Glomerular endothelial cell (primary cell): ENCODE measurements at places on chromosomes 5 and 9.

DNA sequence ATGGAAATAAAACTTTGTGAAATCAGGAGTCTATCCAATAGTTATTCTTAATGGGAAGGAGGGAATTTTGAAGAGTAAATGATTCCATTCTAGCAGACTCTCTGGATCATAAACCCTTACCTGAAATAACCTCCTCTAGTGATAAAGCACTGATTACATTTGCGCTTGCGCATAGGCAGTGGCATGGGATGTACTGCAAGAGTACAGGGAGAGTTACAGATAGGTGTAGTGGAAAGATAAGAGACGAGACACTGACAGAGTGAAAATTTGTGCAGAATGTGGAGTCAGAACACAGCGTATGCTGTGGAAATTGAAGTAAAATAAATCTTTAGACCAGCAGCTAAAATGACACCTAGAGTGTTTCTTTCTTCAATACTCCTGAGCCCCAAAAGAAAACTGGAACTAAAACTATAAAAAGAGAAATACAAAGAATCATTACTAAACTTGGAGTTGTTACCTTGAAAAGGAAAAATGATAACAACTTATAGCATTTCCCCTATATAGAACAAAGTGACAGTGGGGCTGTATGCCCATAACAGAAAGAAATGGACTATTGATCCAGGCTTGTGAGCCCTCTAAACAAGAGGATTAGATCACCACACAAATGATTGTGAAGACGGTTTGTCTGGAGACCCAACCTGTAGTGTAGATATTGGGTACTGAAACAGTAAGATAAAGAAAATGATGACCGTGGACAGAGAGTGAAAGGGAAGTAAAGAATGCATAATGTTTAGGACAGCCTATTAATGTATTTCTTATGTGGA lies 1471.2 kb upstream of the NUDT12 start:
- DNase-seq = no peak

DNA sequence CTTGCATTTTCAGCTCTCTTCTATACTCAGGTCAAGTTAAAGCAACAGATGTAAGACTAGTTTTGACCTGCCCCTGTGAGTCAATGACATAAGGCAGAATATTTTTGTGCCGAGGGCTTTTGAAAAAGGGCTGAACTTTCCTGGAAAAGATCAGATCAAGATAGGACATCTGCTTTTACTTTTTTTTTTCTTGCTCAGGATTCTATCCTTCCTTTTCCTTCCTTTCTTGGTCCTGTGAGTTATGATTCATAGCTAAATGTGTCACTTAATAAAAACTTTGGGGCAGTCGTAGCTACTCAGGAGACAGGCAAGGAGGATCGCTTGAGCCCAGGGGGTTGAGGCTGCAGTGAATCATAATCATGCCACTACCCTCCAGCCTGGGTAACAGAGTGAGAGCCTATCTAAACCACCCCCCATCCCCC lies 84.3 kb upstream of the BRINP1 start:
- DNase-seq = no peak

- no peak for DNase-seq
These were observed 1.7 kb upstream of the MRNIP start for GRCh38 chr5:179860301-179860700.

DNA sequence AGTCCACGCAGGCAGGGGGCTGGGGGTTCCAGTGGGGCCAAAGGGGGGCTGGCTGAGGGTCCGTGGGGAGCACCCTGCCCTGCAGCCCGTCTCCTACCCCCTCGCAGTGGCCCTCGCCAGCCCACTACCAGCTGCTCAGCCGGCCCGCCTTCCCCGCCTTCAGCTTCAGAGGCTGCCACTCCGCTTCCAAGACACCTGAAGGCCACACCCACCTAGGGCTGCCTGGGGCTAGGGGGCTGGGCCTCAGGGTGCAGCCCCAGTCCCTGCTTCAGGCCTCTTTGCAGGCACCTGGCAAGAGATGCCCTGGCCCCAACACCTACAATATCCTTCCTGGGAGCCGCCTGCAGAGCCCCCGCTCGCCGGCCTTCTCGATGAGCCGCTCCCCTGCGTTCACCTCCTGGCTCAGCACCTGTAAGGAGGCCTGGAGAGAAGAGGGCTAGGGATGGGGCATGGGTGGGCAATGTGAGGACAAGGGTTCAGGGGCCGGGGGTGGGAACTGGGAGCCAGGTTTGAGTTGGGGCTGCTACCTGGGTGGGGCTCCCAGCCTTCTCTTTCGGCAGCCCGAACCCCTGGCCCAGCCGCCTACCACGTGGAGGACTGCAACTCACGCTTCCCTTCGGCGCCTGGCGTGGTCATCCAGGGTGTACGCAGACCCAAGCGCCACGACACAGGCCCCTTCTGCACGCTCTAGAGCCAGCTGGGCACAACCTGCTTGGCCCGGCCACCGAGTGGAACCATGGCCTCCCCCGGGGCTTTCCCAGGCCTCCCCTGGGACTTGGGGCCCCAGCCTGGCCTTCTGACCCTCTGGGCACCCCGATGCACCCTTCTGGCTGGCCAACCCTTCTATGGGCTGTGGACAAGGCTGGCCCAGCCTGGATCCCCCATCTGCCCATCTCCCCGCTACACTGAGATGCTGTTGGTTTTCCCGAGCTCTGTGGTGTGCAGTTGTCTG lies 1.7 kb downstream of the STPG3 start:
- DNase-seq = no peak

GRCh38 chr9:33619666-33620404 lies 95.8 kb downstream of the ANKRD18B start:
- peak; percentile 20 for DNase-seq

DNA sequence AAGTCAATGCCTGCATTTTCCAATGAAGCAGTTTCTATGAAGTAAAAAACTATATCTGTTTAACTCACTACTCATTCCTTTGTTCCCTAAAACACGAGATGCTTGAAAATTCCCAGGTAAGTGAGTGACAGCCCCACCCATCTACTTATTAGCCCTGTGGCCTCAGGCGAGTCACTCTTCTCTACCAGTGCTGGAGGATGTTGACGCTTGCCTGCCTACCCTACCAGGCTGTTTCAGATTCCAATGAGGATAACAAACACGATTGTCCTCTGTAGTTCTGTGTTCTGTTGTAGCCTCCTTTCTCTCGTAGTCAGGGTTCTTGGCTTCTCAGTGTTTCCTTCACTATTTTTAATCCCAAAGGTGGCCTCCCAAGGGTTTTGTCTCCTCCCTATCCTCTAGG lies 388.8 kb downstream of the KDM4C start:
- no peak for DNase-seq

GRCh38 chr9:22617156-22617555 lies 170.5 kb downstream of the DMRTA1 start:
- no peak for DNase-seq

DNA sequence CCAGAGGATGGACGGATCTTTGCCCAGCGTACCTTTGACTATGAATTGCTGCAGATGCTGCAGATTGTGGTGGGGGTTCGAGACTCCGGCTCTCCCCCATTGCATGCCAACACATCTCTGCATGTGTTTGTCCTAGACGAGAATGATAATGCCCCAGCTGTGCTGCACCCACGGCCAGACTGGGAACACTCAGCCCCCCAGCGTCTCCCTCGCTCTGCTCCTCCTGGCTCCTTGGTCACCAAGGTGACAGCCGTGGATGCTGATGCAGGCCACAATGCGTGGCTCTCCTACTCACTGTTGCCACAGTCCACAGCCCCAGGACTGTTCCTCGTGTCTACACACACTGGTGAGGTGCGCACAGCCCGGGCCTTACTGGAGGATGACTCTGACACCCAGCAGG lies 1.9 kb downstream of the PCDHGC5 start:
- DNase-seq = no peak

GRCh38 chr5:1007681-1008450 lies 736 bp upstream of the NKD2 start:
- DNase-seq = no peak

GRCh38 chr9:77616191-77616590 lies 31.9 kb downstream of the GNA14 start:
- DNase-seq = peak; percentile 47

DNA sequence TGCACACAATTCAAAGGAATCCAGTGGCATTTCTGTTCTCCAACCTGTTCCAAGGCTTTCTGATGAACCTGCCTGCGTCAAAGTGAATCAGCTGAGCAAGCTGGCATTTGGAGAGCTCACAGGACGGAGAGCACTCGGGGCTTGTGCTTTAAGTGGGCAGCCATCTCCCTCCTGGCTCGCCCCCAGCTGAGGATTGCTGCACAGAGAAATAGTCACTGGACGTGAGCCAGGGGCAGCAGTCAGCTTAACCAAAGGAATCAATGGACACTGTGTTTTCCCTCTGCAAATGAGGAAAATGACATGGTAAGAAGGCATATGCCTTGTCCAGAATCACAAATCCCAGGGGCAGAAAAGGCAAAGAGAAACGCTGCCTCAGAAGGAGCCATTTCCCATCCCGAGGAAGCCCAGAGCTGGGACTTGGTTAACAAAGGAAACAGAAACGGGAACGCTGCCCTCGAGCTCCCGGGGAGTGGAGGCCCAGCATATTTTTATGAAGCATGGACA lies 299.4 kb downstream of the ZSWIM6 start:
- DNase-seq = no peak

DNA sequence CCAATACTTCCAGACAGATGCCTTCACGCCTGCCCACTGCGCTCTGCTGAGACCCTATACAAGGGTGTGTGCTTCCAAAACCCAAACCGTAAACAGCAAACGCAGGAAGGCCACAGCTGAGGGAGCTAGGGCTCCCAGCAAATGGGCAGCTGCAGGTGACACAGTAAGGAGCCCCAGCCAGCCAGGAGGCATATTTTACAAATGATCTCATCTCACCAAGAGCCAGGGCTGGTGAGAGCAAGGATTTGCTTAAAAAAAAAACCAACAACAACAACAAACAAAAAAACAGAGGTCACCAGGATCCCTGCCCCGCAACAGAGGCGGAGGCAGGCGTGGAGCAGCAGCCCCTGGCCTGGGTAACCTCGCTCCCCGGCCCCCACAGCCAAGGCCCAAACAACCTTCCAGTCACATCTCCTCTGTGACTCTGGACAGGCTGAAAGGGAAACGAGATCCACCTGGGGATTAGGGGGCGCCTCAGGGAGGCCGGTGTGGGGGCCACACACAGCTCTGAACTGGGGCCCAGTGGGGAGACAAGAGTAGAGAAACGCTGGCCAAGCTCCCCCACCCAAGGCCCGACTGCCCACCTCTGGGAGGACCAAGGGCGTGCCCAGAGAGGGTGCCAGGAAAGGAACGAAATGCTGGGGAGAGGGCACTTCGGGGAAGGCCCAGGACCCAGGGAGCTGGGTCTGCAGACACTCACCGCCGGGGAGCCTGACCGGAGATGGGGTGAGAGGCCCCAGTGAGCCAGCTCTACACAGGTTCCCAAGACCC lies 3.3 kb downstream of the NACC2 start:
- DNase-seq = no peak

GRCh38 chr9:90546200-90546599 lies 96.4 kb downstream of the DIRAS2 start:
- DNase-seq = no peak

DNA sequence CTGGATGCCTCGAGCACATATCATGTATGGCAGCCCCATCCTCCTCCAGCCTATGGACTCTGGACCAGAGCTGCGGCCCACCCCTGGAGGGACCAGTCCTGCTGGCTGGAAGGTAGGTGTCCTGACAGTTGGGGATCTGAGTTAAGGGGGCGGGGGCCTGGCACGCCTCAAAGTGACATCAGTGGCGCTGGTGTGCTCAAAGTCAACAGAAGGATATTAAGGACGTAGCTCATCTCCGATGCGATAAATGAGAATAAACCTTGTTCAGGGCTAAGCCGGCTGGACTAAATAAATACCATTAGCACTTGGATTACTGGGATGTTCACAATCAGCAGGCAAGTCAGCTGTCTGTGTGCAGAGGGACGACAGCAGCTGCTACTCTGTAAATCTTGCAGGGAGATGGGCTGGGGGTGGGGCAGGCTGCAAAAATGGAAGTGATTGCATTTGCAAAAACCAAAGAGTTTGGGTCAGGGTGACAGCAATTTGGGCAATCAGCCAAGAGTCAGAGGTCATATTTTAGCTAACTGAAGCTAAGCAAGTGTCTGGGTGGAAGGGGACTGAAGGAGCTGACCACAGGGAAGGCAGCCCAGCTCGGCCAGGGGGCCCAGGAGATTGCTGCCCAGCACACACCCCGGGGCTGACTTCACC lies 80.0 kb upstream of the LRRTM2 start:
- DNase-seq = no peak

DNA sequence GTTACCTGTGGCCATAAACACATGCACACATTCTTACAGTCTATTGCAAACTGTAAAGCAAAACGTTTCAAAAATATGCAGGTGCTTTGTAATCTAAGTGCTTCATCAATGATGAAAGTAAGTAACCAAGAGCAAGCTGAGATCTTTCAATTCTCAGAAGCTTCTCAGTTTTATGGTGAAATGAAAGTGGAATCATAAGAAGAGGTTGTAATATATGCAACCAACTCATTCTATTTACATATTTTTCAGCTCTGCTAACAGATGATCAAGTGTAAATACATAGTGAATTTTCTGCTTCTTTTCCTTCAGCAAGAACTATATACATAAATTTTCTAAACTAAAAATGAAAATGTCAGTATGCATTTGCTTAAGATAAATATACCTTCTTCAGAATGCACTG lies 33.1 kb upstream of the PRDM9 start:
- no peak for DNase-seq

GRCh38 chr9:22307013-22307711 lies 139.5 kb upstream of the DMRTA1 start:
- peak; percentile 39 for DNase-seq
